Neuronal stem cell (in vitro differentiated cells): ENCODE measurements at places on chromosomes 2 and 18.

DNA sequence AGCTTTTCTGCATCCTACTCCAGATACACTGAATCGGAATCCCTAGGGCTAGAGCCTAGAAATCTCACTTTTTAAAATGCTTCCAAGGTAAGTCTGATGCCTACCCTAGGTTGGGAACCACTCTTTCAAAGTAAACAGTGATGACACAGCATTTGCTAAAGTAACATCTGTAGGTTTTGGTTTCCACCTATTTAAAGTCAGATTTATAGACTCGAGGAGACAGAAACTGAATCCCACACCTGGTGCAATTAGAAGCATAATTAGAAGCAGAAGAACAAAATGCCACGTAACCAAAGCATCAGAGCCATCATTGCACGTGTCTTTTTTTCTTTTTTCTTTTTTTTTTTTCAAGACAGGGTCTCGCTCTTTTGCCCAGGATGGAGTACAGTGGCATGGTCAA, 40.9 kb downstream of the PDK1 start:
- DNase-seq: no peak

GRCh38 chr18:44552706-44553105, 128.0 kb upstream of the SETBP1 start:
- no peak for DNase-seq

- DNase-seq: no peak
Observed at GRCh38 chr18:58911766-58912165, 47.1 kb downstream of the ZNF532 start.

GRCh38 chr2:63057249-63058143, 6.9 kb downstream of the OTX1 start:
- DNase-seq: peak; percentile 41

DNA sequence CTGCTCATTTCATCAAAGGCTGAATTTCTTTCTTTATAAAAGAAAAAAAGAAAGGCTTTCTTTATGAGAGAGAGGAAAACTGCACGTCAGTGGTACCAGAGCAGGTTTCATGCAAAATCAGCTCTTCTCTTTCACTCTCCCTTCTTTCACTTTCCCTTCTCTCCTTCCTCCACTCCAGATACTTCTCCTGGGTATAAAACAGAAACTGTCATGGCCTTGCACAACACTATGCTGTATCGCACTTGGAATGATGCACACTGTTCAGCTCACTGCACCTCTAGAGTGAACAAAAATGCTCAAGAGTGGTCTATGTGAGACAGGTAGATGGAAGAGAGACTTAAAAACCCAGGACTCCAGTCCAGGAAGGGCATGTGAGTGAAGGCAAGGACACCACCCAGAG, 73.8 kb downstream of the KLF7 start:
- no peak for DNase-seq

GRCh38 chr2:116719836-116720235, 1094.7 kb upstream of the DDX18 start:
- DNase-seq: no peak

- DNase-seq: no peak
Observed at GRCh38 chr2:108315444-108315934, 26.8 kb downstream of the SULT1C2 start.

GRCh38 chr2:3451169-3451568, 68.2 kb downstream of the ADI1 start:
- DNase-seq: no peak

DNA sequence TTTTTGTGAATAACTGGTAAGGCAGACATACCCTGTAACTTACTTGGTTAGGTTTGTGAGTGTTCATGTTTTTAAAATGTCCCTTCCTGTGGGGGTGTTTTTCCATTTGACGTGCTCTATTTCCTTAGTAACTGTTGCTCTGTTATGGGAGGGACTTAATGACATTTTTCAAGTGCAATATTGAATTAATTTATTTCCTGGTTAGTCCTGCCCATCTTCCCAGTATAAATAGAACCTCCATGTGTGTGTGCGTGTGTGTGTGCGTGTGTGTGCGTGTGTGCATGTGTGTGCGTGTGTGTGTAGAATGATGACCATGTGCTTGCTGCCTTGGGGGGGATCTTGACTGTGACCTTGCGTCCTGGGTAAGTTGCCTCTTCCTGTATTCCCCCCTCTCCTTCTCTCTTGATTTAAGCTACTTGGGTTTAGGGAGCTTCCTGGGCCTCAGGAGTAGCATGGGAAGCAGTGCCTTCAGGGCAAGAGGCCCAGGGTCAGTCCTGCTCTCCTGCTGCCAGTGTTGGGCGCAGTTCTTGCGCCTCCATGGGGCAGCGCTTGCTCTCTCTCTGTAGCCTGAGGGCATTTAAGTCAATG, 163.9 kb downstream of the LDLRAD4 start:
- no peak for DNase-seq

DNA sequence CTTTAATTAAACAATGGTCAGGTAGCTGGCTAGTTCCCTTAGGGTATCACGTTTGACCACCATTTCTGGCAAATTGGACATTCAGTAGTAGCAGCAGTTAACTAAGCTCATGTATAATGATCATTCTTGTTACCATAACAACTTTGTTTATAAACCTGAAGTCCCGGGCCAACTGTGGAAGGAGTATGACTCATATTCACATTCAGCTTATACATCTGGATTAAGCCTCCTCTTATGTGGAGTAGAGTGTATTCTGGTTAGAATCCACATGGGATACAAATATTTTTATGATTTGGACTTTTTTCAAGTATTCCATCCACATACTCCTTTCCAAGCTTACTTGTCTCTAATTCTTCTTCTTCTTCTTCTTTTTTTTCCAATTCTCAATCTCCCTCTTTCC, 70.3 kb upstream of the ZSWIM2 start:
- DNase-seq: no peak

GRCh38 chr18:62658028-62658427, 57.3 kb upstream of the PHLPP1 start:
- no peak for DNase-seq

DNA sequence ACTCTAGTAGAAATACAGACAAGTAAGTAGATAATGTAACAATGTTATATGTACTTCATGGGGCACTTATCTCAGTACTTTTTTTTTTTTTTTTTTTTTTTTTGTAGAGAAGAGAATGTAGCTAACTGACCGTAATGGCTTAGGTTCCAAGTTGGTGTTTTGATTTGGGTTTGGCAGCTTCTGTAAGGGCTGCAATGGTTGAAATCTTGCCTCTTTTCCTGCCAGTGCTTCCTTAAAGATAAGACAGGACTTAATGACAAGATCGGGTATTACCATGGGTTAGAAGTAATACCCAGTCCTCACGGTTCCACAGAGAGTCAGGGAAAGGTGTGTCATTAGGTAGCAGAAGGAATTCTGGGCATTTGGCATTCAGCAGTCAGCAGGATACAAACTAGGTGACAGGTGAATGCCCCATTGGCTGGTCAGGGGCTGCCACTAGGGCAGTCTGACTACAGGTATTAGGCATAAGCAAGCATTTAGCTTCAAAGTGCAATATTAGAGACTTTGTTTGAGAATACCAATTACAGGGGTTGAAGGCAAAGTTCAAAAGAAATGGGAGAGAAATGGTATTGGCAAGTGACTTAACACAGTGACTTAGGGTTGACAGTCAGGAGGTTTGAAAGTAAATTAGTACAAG, 189.4 kb upstream of the RND3 start:
- no peak for DNase-seq

- no peak for DNase-seq
Observed at GRCh38 chr2:30408961-30409387, 38.1 kb upstream of the LCLAT1 start.

DNA sequence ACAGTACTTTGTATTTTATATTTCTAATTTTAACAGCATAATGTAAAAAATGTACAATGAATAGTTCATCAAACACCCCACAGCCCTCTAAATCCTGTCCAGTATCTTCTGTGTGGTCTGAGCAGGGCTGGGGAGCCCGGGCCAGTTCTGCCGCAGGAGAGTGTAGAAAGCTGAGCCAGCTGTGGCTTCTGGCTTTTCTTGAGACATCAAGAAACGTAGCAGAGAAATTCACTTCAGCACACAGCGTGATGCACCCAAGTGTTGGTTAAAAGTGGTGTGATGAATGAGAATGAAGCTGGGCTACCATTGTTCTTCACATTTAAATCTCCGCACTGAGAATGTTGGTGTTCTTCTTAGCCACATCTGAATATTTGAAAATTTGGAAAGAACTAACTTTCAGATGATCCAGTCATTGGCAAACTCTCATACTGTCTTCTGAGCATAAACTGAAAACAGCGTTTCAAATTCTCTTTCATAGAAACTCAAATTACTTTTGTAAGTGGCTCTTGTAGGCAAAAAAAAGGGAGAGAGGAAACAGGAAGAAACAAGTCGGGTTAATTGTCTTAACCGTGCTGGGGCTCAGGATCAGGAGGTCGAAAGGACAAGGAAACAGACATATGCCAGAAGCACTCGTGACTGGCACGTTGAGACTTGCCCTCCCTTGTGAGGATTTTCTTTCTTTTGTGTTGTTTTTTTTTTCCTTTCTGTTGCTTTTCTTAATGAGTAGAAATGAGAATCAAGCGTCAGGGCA, 23.4 kb upstream of the TMEM87B start:
- DNase-seq: no peak

DNA sequence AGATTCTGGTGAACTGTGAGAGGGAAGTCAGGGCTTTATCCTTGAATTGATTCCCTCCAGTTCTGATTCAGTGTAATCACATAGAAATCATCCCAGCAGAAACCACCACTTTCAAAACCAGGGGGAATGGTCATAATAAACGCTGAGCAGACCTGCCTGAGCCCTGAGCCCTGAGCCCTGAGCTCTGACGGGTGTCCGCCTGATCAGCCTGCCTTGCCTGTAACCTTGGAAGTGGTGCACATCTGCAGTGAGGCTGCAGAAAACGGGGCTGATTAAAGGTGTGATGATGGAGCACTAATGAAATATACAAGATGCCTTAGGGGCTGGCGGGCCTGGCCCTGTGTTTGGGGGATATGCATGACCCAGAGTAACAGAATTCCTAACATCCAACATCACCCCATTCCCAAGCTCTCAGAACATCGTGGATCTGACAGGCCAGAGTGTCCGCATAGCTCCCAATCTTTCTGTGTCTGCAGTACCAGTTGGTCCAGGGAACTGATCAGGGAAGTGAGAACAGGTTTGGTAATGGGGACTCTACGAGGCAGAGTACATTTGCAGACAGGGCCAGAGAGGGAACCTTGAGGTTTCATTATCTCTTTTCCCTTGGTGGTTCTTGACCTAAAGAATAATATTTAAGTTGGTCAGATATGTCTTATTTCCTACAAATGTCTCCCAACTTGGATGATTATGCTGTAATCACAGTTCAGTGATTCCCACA, 37.8 kb downstream of the KCTD18 start:
- DNase-seq: no peak

- no peak for DNase-seq
Observed at GRCh38 chr18:42606886-42607495, 508.5 kb downstream of the RIT2 start.

DNA sequence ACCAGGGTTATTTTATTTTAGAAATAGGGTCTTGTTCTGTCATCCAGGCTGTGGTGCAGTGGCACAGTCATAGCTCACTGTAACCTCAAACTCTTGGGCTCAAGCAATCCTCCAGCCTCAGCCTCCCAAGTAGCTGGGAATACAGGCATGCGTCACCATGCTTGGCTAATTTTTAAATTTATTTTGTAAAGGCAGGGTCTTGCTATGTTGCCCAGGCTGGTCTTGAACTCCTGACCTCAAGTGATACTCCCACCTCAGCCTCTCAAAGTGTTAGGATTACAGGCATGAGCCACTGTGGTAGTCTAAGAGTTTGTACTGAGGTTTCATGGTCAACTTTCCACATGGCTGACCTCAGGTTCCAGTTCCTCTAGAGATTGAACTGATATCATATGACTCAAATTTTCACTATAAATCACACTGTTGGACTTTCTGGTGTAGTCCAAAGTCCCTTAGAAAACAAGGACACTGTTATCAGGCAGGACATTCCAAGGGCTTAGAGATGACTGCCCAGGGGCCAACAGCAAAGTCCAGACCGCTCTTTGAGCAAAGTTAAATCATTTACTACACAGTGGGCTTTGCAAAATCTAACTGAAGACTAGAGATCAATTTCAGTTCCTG, 82.0 kb upstream of the MEX3C start:
- no peak for DNase-seq

DNA sequence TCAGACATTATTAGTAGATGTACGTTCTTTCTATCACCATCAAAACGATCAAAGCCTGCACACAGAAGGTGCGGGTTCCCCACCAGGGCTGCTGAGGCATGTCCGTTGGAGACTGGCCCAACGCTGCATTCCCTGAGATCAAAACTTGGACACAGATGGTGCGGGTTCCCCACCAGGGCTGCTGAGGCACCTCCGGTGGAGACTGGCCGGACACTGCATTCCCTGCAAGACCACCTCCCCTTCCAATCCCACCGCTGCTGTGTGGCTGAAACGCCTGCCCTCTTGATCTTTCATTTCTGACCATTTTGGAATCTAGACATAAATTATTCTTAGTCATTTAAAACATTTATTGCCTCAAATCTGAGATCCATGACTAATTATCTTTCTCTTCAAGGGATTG, 254.2 kb upstream of the SALL3 start:
- DNase-seq: no peak

GRCh38 chr2:105521176-105521575, 122.3 kb upstream of the FHL2 start:
- peak; percentile 8 for DNase-seq

GRCh38 chr2:169925968-169926367, 98.7 kb downstream of the UBR3 start:
- DNase-seq: no peak

- DNase-seq: no peak
Observed at GRCh38 chr2:127985735-127986134, 42.1 kb downstream of the SAP130 start.

GRCh38 chr2:240869109-240869955, 708 bp downstream of the AGXT start:
- DNase-seq: no peak

GRCh38 chr2:98912221-98912851, 23.7 kb downstream of the CRACDL start:
- no peak for DNase-seq

- DNase-seq: no peak
Observed at GRCh38 chr18:31920277-31920676, 22.7 kb downstream of the TRAPPC8 start.

- DNase-seq: no peak
Observed at GRCh38 chr2:84946204-84947009, 24.6 kb upstream of the KCMF1 start.

DNA sequence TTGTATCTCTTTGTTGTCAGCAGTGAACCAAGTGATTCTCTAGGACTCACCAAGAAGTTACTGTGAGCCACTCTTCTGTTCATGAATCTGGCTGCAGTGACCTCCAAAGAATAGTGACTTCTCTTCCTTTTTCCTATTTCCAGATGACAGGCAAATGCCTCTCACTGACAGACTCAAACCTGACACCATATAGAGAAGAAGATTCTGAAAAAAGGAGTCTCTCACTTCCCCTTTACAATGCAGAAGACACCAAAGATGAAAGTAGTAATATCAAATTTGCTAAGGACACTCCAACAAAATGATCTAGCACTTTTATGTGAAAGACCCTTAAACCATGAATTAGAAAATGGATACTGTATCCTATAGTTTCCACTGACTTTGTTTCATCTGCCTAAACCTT, 44.4 kb upstream of the SETBP1 start:
- no peak for DNase-seq
